ENCODE measurements at places on chromosomes 7 and 10.

GRCh38 chr7:37642028-37642540 lies 41.5 kb upstream of the GPR141 start:
- H3K4me3 ChIP-seq = no peak overlapping the region
- peaks cover 30% of the 10 kb centered on the region for H3K4me1 ChIP-seq
- peaks cover 9% of the 10 kb centered on the region for H3K27me3 ChIP-seq
- H3K36me3 ChIP-seq = peaks cover 6% of the 10 kb centered on the region
- H3K27ac ChIP-seq = no peak overlapping the region

GRCh38 chr7:50321487-50322067 lies 17.1 kb downstream of the IKZF1 start:
- no peak for DNase-seq
- peak overlapping the region; percentile 95 for H3K27ac ChIP-seq
- peak overlapping the region; percentile 54 for H3K4me3 ChIP-seq
- H3K4me1 ChIP-seq = peaks cover 87% of the 10 kb centered on the region
- no peaks in the 10 kb centered on the region for H3K27me3 ChIP-seq
- peaks cover 94% of the 10 kb centered on the region for H3K36me3 ChIP-seq

DNA sequence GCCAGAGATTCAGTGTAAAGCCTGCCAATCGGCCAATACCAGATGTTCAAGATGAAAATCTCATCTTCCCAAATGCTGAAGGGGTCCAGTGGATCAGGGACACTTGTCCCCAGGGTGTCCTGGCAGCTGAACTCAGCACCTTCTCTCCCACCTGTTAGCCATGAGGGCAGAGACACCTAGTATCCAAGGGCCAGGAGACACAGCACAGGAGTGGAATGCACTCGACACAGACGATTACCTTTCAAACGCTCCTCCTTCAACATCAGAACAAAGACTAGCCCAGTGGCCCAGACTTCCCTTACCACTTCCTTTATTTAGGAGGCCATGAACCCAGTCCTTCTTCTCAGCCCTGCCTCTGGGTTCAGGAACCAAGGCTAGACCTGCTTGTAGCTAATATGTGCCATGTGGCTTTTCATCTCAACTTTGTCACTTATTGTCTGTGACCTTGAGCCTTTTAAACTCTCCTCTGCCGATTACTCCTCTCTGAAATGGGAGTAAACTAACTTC lies 180.3 kb upstream of the PLXNA4 start:
- H3K27ac ChIP-seq = no peak overlapping the region
- peaks cover 6% of the 10 kb centered on the region for H3K27me3 ChIP-seq
- peaks cover 3% of the 10 kb centered on the region for H3K4me1 ChIP-seq
- DNase-seq = no peak

DNA sequence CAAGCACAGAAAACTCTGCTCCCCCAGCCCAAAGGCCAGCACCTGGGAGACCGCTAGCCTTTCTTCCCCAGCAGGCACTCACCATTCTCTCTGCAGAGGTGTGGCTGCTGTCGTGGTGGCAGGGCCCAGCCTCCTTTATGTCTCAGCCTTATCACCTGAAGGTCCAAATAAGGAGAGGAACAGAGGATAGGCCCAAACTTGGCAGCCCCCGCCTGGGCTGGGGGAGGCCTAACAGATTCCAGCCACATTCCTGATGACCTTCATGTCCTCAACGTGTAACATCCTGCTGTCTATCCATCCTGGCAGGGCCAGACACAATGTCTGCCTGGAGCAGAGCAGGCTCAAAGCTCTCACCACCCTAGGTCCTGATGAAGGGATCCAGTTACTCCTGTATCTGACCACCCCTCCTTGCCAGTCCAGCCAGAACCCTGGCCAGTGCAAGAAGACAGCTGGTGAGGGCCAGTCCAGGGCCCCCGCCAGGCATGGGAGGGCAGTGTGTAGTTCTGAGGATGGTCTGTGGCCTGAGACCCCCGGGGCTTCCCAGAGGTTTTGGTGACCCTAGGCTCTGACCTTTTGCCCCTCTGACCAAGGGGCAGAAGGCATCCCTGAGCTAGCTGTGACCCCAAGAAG lies at the start of gene MYL7:
Gene MYL7, minus strand, starts transcription at position 112 of the 630 bp plus-strand sequence. Its CDS starts 27 bp downstream, at position 85.
- no peak within 1 kb of the TSS for H3K4me3 ChIP-seq
- H3K36me3 ChIP-seq = no peaks in the 10 kb centered on the region
- H3K27ac ChIP-seq = no peak within 1 kb of the TSS
- H3K4me1 ChIP-seq = peaks cover 7% of the 10 kb centered on the region
- H3K27me3 ChIP-seq = peaks cover 13% of the 10 kb centered on the region

- peaks cover 5% of the 10 kb centered on the region for H3K27me3 ChIP-seq
- H3K27ac ChIP-seq = no peak overlapping the region
- no peaks in the 10 kb centered on the region for H3K4me1 ChIP-seq
These were observed 7.6 kb downstream of the PRXL2A start for GRCh38 chr10:80415734-80416478.

GRCh38 chr10:74675484-74675883 lies 150.9 kb upstream of the KAT6B start:
- no peaks in the 10 kb centered on the region for H3K27me3 ChIP-seq
- no peak for DNase-seq
- H3K36me3 ChIP-seq = peaks cover 9% of the 10 kb centered on the region

GRCh38 chr10:90723416-90724068 lies 134.3 kb downstream of the HTR7 start:
- no peak for DNase-seq
- no peak overlapping the region for H3K27ac ChIP-seq
- H3K36me3 ChIP-seq = no peaks in the 10 kb centered on the region
- peak overlapping the region; percentile 39 for H3K4me3 ChIP-seq
- peaks cover 5% of the 10 kb centered on the region for H3K4me1 ChIP-seq

DNA sequence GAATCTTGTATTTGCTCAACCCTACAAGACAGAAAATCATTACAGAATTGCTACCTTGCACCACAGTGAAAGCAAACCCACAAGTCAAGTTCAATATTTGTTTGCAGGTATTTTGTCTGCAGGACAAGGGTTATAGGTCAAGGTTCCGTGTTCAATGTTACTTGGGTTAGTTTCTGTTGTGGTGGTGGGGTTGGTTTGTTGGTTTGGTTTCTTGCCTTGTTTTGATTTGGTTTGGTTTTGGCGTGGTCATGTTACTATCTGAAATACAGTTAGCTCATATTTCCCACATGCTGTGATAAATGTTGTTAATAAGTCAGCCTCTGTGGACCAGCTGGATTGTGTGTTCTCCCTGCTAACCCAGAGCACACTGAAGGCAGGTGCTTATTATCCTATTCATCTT lies 75.6 kb upstream of the INSIG1 start:
- H3K4me1 ChIP-seq = no peaks in the 10 kb centered on the region
- no peak overlapping the region for H3K4me3 ChIP-seq
- no peaks in the 10 kb centered on the region for H3K36me3 ChIP-seq
- no peak for DNase-seq
- no peak overlapping the region for H3K27ac ChIP-seq

- no peaks in the 10 kb centered on the region for H3K27me3 ChIP-seq
- H3K36me3 ChIP-seq = peaks cover 4% of the 10 kb centered on the region
- H3K4me3 ChIP-seq = no peak overlapping the region
- H3K27ac ChIP-seq = no peak overlapping the region
- H3K4me1 ChIP-seq = peaks cover 1% of the 10 kb centered on the region
- no peak for DNase-seq
These were observed 71.3 kb downstream of the CPEB3 start for GRCh38 chr10:92219559-92219958.

- peaks cover 4% of the 10 kb centered on the region for H3K36me3 ChIP-seq
- peak overlapping the region; percentile 22 for H3K27ac ChIP-seq
- H3K4me3 ChIP-seq = no peak overlapping the region
- DNase-seq = no peak
- H3K4me1 ChIP-seq = peaks cover 7% of the 10 kb centered on the region
These were observed 15.1 kb upstream of the CUBN start for GRCh38 chr10:17144757-17145156.

GRCh38 chr7:74725840-74726239 lies 48.0 kb upstream of the NCF1 start:
- H3K27ac ChIP-seq = peak overlapping the region; percentile 85
- no peaks in the 10 kb centered on the region for H3K4me1 ChIP-seq
- no peak for DNase-seq
- peaks cover 26% of the 10 kb centered on the region for H3K36me3 ChIP-seq

- DNase-seq = no peak
- no peaks in the 10 kb centered on the region for H3K27me3 ChIP-seq
- H3K36me3 ChIP-seq = no peaks in the 10 kb centered on the region
- no peak overlapping the region for H3K4me3 ChIP-seq
- no peak overlapping the region for H3K27ac ChIP-seq
These were observed 9.0 kb upstream of the SLC13A1 start for GRCh38 chr7:123208793-123209192.

GRCh38 chr10:15712883-15713282 lies 6.8 kb downstream of the ITGA8 start:
- H3K27me3 ChIP-seq = peaks cover 21% of the 10 kb centered on the region
- no peaks in the 10 kb centered on the region for H3K4me1 ChIP-seq
- no peak for DNase-seq
- no peaks in the 10 kb centered on the region for H3K36me3 ChIP-seq

DNA sequence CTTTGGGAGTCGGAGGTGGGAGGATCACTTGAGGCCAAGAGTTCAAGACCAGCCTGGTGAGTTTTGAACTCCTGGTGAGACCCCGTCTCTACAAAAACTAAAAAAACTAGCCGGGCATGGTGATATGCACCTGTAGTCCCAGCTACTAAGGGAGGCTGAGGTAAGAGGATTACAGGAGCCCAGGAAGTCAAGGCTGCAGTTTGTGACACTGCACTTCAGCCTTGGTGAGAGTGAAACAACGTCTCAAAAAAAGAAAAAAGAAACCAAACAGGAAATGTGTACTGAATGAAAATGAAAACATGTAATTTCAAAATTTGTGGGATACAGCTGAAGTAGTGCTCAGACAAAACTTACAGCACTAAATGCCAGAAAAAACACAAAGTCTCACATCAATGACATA lies 7.6 kb downstream of the ARHGAP12 start:
- H3K4me3 ChIP-seq = peak overlapping the region; percentile 68
- no peaks in the 10 kb centered on the region for H3K27me3 ChIP-seq
- no peak for DNase-seq
- peaks cover 28% of the 10 kb centered on the region for H3K4me1 ChIP-seq

DNA sequence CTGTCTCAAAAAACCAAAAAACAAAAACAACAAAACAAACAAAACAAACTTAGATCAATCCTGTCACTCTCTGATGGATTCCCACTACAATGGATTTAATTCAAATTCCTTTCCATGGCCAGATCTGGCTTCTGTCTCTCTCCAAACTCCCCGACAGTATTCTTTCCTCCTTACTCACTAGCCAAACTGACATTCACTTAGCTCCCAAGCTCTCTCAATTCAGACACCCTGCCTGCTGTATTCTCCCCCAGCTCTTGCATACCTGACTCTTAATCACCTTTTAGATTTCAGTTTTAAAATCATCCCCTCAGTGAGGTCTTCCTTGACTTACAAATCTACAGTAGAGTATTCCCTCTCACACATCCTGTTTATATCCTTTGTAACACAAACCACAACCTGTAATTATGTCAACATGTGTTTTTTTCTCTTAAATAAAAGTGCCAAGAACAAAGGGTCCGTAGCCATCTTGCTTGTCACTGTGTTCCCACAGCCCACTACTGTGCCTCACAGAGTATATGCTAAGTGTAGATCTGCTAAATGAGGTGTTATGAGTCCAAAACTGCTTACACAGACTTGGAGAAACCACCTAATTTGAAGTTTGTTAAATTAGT lies 14.4 kb downstream of the HERPUD2 start:
- peaks cover 41% of the 10 kb centered on the region for H3K36me3 ChIP-seq
- DNase-seq = no peak
- H3K4me1 ChIP-seq = peaks cover 49% of the 10 kb centered on the region
- H3K27ac ChIP-seq = peak overlapping the region; percentile 71
- H3K27me3 ChIP-seq = no peaks in the 10 kb centered on the region
- peak overlapping the region; percentile 7 for H3K4me3 ChIP-seq

GRCh38 chr7:87590578-87590977 lies 10.1 kb downstream of the ABCB1 start:
- no peak overlapping the region for H3K4me3 ChIP-seq
- DNase-seq = no peak
- H3K27ac ChIP-seq = no peak overlapping the region
- H3K4me1 ChIP-seq = peaks cover 7% of the 10 kb centered on the region

- no peak for DNase-seq
- no peak overlapping the region for H3K4me3 ChIP-seq
- H3K27me3 ChIP-seq = no peaks in the 10 kb centered on the region
These were observed 525.2 kb downstream of the GFRA1 start for GRCh38 chr10:115747811-115748210.

- peak overlapping the region; percentile 96 for H3K27ac ChIP-seq
- H3K36me3 ChIP-seq = peaks cover 32% of the 10 kb centered on the region
- peak overlapping the region; percentile 91 for H3K4me3 ChIP-seq
- H3K27me3 ChIP-seq = no peaks in the 10 kb centered on the region
- DNase-seq = no peak
These were observed 1.4 kb downstream of the HPS6 start for GRCh38 chr10:102066399-102067088.

DNA sequence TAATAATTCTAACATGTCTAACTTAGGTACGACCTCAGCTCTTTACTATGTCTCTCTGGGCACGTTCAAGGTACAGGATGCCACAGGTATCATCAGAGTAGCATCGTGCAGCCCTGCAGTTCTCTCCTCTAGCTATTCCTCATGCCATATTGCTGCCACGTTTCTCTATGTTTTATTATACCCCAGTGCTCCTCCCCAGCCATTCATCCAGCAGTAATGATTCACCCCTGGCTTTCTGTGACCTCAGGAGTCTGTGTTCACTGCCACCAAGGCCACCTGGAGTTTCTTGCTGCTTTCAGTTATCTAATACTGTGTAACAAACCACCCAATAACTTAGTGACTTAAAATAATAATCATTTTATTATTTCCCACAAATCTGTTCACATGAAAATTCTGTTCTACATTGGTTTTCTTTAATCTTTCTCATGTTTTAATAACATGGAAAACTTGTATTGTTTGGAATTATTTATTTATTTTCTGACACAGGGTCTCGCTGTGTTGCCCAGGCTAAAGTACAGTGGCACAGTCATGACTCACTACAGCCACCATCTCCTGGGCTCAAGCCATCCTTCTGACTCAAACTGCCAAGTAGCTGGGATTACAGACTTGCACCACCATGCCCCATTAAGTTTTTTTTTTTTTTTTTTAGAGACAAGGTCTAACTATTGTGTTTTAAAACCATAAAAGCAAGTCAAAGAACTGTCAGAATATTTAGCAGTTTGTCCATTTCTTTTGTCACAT lies 21.8 kb downstream of the REEP3 start:
- H3K4me1 ChIP-seq = peaks cover 9% of the 10 kb centered on the region
- no peaks in the 10 kb centered on the region for H3K36me3 ChIP-seq
- H3K4me3 ChIP-seq = no peak overlapping the region
- no peak overlapping the region for H3K27ac ChIP-seq
- no peak for DNase-seq

All from effector memory CD8-positive, alpha-beta T cell (primary cell).